ENCODE measurements at places on chromosomes 7 and 10.

GRCh38 chr10:128083191-128083895 lies 42.9 kb downstream of the MKI67 start:
- DNase-seq, result peak; percentile 18

GRCh38 chr10:6603142-6604125 lies 23.4 kb upstream of the PRKCQ start:
- no peak for DNase-seq

- no peak for DNase-seq
Measured at GRCh38 chr10:119347181-119347974, 140.0 kb downstream of the GRK5 start.

GRCh38 chr7:3332308-3332707 lies 31.3 kb downstream of the SDK1 start:
- no peak for DNase-seq

Data from left lobe of liver (tissue), 2 donors.